ENCODE measurements at places on chromosomes 7 and 10.

GRCh38 chr7:128215739-128216138, 25.3 kb upstream of the LEP start:
- no peak for DNase-seq

GRCh38 chr10:3780771-3781467, 4.1 kb downstream of the KLF6 start:
- no peak for DNase-seq

DNA sequence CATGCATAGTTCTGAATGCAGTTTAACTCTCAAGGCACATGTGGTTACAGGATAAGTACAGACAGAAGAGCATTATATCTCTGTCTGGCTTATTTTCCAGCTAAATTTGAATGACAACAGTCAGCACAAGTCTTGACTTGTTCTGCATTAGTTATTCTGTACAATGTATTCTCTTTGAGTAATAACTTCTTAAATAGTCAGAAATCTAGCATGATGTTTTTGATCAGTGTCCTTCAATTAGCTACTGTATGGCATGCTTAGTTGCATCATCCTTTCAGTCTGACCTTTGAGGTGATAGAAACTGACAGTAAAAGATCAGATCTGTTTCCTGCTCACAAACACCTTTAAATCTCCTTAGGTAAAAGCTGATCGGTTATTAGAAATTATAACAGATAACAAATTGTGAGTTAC, 118.1 kb downstream of the ARL4A start:
- no peak for DNase-seq

DNA sequence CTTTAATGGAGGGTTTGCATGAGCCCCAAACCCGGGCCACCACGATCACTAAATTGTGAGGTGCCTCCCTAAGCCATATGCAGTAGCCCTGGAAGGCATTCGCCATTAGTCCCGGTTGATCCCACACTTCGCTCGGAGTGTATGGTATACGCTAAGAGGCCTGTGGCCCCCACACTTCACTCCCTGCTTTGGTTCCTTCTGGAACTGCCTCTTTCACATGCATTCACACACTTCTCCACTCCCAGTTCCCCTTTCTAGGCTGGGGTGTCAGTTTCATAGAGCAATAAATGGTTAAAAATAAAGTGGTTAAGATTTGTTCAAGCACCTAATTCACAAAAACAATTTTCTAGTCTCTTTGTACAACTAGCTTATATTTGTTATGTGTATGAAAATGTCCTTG, 212.1 kb upstream of the KCND2 start:
- DNase-seq, result no peak

DNA sequence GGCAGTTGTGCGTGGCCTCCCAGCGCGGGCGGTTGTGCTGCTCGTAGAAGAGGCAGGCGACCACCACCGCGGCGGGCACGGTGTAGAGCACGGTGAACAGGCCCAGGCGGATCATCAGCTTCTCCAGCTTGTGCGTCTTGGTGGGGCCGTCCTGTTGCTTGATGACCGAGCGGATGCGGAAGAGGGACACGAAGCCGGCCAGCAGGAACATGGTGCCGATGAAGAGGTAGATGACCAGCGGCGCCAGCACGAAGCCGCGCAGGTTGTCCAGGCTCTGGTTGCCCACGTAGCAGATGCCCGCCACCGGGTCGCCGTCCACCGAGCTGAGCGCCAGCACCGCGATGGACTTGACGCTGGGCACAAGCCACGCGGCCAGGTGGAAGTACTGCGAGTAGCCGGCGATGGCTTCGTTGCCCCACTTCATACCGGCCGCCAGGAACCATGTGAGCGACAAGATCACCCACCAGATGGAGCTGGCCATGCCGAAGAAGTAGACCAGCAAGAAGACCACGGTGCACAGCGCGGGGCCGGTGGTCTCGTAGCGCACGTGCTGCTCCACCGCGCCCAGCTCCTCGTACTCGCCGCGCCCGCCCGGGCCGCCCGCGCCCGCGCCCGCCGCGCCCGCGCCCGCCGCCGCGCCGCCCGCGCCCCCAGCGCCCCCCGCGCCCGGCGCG, 2.2 kb downstream of the FZD8 start:
- no peak for DNase-seq

- no peak for DNase-seq
Measured at GRCh38 chr10:117750616-117751015, 208.1 kb downstream of the EMX2 start.

DNA sequence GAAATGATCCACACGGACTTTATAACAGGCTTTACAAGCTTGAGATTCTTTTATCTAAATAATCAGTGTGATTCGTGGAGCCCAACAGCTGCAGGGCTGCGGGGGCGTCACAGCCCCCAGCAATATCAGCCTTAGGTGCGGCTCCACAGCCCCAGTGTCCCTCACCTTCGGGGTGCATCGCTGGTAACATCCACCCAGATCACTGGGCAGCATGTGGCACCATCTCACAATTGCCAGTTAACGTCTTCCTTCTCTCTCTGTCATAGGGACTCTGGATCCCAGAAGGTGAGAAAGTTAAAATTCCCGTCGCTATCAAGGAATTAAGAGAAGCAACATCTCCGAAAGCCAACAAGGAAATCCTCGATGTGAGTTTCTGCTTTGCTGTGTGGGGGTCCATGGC, 155.6 kb downstream of the EGFR start:
- no peak for DNase-seq

DNA sequence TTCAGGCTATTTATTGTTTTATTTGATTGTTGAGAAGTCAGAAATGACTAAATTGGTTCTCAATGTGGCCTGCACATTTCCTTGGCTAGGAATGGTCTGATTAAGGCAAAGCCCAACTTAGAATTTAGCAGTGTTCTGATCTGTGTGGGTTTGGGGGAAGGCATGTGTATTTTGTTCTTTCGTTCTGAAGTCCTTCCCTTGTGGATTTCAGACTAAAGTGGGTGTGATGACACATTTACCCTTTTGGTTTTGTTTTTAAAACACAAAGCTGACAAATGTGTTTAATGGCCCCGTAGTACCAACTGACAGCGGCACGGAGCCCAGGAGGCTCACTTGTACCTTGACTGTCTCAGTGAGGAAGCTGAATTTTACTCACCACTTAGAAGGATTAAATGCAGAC, 452.3 kb upstream of the GALNT17 start:
- no peak for DNase-seq

DNA sequence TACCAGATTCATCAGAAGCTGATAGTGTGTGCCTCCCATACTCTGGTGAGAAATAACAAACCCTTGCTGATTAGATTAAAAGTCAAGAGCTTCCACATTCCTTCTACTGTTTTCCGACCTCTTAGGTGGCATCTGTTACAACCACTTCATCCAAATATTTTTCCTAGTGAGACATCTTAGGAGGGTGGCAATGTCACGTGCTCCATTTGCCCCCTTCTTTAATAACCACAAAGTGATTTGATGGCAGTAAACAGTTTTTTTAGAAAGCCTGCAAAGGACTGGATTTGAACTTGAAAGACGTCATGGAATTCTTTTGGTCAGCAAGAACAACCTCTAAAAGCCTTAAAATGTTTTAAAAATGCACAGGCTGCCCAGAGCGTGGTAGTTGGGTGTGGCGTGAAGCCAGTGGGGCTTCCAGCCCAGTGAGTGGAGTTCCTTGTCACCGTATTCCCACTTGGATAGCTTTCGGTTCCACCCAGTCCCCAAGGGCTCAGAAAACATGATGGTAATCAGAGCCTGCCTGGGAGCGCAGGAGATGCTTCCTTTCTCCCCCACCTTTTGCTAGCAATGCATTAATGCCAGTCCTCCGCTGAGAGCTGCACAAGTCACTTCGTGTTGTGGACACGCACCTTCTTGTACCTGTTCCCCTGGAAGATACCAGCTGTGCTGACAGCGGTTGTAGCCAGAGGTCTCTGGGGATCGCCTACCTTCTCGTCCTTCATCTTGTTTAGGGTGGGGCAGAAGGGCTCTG, 256.4 kb downstream of the KIAA1217 start:
- DNase-seq, result no peak

- no peak for DNase-seq
Measured at GRCh38 chr10:13633689-13634088, 46.9 kb downstream of the PRPF18 start.

DNA sequence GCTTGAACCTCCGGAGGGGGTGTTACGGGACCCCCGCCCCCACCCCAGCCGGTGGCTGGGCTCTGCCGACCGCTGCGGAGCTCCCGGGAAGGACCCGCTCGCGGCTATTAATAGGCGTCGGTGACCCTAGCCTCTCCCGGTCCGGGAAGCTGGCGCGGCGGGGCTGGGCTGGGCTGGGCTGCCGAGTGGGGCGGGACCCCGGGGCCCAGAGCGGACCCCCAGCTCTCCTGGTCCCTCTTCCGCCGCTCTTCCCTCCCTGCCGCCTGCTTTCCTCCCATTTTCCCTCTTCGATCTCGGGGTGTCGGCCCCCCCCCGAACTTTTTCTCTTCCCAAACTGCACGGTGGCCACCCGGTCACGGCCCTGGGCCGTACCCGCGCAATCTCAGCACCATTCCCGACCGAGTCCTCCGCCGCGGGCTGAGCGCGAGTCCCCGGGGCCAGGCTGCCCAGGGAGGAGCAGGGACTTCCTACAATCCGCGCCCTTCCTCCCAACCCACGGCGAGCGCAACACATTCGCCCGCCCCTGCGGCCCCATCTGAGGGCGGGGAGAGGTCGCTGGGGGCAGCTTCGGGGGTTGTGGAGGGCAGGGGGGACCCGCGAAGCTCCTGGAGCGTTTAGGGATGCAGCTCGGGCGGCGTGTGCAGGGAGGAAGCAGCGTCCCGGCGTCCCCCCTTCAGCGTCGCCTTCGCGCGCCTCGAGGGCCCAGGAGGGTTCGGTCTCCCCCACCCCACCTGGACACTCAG, 3.1 kb upstream of the ELFN1 start:
- DNase-seq, result no peak

- DNase-seq, result peak; percentile 51
Measured at GRCh38 chr10:12588091-12588860, 238.9 kb downstream of the CAMK1D start.

GRCh38 chr10:72090326-72090725, 2.0 kb upstream of the SPOCK2 start:
- DNase-seq, result no peak

- DNase-seq, result no peak
Measured at GRCh38 chr7:101594790-101595189, 34.3 kb downstream of the MYL10 start.

GRCh38 chr7:74443543-74444247, 10.0 kb upstream of the GTF2IRD1 start:
- DNase-seq, result no peak

- no peak for DNase-seq
Measured at GRCh38 chr7:31175672-31176071, 123.6 kb downstream of the ADCYAP1R1 start.

DNA sequence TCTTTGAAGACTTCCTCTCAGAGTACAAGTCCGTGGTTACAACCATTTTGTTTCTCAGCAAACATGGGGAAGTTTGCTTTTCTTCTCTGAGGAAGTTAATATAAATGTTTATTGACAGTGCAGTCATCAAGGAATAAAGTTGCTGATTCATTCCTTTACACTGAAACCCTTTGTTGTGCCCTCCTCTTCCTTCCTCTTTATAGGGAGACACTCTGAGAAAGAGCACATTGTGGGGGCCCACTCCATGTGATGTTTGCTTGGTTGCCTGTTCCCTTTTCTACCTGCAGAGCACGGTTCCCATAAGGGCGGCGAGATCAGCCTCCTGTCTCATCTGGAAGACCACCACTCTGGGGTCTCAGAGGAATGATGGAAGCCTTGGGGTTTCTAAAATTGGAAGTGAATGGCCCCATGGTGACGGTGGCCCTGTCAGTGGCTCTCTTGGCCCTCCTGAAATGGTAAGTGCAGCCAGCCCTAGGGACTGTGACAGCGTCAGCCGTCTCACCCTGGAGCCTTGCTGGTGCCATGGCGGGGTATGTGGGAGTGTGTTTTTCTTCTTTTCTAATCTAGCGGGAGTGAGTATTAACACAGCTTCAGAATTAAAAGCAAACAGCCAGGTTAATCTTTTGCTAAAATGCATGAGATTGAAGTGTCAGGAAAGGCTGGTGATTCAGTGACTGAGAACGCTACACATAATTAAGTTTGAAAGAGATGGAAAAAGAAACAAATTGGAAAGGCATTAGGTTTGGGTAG, at the start of gene TBXAS1:
Gene TBXAS1, plus strand, starts transcription at position 240 of the 750 bp plus-strand sequence. Its CDS starts 127 bp downstream, at position 367.
- peak; percentile 7 for DNase-seq

DNA sequence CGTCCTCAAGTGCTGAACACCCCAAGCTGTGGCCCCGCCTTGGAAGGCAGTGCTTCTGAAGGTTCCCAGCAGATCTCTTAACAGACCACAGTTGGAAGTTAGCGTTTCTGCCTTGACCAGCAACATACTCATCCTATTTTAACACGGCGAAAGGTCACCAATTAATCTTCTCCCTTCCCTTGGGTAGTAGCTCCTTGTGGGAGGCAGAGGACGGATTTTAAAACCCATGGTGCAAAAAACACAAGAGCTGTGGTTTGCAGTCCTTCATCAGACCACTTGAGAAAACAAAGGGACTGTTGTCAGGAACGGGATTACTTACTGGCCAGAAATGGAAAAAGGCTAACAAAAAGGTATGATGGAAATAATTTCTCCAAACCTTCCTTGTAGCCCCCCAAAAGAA, 87.3 kb downstream of the BEND7 start:
- DNase-seq, result no peak

- no peak for DNase-seq
Measured at GRCh38 chr10:127962205-127962604, 55.3 kb downstream of the PTPRE start.

DNA sequence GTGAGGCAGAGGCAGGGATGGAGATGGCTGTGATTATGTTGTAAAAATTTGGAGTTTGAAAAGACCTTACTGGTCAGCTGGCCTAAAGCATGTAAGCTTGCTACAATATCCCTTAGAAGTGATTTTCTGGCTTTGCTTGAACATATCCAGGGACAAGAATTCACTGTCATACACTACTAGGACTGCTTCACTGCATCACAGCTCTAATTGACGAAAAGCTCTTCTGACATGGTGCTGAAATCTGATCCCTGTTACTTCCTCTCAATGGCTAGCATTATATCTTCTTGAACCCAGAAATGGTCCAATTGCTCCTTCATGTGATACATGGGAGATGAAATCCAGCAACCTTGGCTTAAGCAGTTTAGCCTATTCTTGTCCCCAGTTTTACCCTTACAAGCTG, 197.7 kb upstream of the HPS1 start:
- DNase-seq, result no peak

DNA sequence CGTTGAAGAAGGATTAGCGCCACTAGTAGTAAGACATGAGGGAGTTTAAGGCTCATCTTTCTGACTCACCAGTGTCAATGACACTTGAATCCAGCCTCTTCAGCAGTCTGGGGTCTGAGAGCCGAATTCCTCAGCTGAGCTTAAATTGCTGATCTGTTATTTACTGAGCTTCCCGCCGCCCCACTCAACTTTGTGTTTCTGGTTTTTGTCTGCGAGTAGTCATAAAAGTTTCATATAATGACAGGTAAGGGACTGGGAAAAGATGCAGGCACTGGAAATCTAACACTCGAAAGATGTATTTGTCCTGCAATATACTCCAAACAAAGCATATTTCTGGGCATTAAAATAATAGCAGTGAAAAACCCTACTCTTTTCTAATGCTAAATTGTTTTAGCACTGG, 51.2 kb upstream of the RELN start:
- no peak for DNase-seq

DNA sequence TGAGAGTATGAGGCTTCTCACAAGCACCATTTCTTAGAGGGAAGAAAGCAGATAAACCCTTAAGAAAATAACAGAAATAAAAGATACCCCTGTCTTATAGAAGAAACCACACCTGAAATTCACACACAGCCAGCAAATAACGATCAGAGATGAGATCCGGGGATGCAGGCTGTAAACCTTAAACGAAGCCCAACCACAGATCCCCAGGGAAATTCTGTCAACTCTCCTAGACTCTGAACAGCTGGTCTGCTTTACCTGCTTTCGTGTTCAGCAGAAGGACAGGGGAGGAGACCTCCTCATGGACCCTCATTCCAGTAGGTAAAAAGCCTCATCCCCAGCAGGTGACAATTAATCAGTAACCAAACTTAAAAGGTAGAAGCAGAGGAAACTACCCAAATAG, 45.0 kb downstream of the VOPP1 start:
- DNase-seq, result no peak

Data from CD4-positive, alpha-beta T cell (primary cell).